ENCODE measurements at places on chromosomes 11 and 22.

- DNase-seq, result no peak
Observed at GRCh38 chr22:32422062-32422461, 10.0 kb upstream of the RTCB start.

- no peak for DNase-seq
Observed at GRCh38 chr11:122900587-122901202, 18.1 kb downstream of the JHY start.

DNA sequence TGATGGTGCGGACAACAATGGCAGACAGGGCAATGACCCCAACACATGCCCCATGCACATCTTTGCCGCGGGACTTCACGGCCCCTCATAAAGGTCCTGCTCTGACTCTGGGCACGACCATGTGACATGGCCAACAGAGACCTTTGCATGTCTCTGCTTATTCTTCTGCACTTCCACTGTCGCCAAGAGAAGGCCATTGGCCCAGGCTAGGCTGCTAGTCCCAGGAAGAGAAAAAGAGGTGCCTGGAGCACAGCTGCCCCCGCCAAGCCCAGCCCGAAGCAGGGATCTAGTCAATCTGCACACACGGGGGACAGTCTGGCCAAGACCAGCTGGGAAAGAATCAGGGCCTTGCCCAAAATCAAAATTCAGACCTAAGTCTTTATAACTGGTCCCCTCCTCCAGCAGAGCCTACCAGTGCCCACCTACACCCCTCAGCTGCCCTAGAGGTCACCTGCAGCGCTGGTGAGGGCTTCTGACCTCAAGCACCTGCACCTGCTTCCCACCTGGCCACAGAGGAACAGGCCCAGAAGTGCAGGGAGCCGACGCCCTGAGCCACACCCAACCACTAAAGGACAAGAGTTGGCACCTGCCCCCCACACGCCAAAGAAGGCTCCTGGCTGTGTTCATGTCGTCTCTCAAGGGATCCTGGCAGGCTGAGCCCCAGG lies 8.1 kb downstream of the SULT4A1 start:
- no peak for DNase-seq

DNA sequence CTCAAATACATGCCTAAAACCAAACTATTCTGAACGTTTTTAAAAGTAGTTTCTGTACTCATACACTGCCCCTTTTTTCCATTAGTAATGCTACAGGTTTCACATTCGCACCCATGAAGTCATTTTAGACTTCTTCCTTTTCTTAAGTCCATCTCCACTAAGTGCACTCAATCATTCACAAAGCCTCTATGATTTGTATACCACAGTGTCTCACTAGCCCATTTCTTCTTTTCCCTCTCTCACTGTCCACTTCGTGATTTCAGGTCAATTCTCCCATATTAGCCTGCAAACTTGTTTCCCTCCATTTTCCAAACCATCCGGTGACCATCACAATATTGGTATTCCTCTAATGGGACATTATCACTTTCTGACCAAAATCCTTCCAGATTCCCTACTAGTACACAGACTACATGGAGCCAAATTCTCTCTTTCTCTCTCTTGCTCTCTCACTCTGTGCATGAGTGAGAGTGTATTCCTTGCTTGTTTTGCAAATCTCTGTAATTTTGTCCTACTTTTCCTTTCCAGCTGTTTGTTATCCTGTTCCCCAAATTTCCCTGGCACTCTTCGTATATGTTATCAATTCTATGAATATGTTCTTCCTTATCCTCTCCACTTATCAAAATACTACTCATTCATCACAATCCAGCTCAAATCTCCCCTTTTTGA lies 3.4 kb upstream of the ZC3H12C start:
- no peak for DNase-seq

- no peak for DNase-seq
Observed at GRCh38 chr11:4763096-4763495, 6.6 kb downstream of the OR51F1 start.
